ENCODE measurements at places on chromosomes 6 and 20. TPM values are rescaled to one million over a fixed set of nuclear protein-coding genes. Genes with fewer than 3 reads are reported as not detected.

Gene OTOR
- not detected for total RNA-seq

Gene AIF1
- 5.4 TPM for total RNA-seq

Gene PRIM2
- total RNA-seq, result 42.2 TPM

Gene STMND1
- total RNA-seq, result not detected

Gene NKX2-4
- total RNA-seq, result 0.11 TPM

Gene MTFR2
- total RNA-seq, result 8.5 TPM

Gene SDCBP2
- total RNA-seq, result 3.3 TPM

Gene PAK5
- 0.53 TPM for total RNA-seq

Gene PDE7B
- not detected for total RNA-seq

Gene EYA4
- 0.32 TPM for total RNA-seq

Gene TINAG
- not detected for total RNA-seq

Gene LPIN3
- total RNA-seq, result 8.5 TPM

Gene VSTM2L
- total RNA-seq, result 1.9 TPM

Gene MAS1
- 0.68 TPM for total RNA-seq

Gene UST
- total RNA-seq, result 33.8 TPM

Gene ENPP1
- 30.8 TPM for total RNA-seq

Gene ECT2L
- not detected for total RNA-seq

Gene DPPA5
- 6.7 TPM for total RNA-seq

Gene HCRTR2
- not detected for total RNA-seq

Gene CGAS
- total RNA-seq, result 6.4 TPM

Gene FAM209B
- total RNA-seq, result 0.64 TPM

Gene HDAC2
- 318 TPM for total RNA-seq

Gene SHLD1
- 4.1 TPM for total RNA-seq

Gene CCDC170
- total RNA-seq, result 0.26 TPM
